ENCODE measurements at places on chromosomes 1 and 21. TPM values are rescaled to one million over a fixed set of nuclear protein-coding genes. Genes with fewer than 3 reads are reported as not detected.

The SNX7 gene
- 18.4 TPM for total RNA-seq

The ZNF644 gene
- total RNA-seq, result 26.6 TPM

The RHD gene
- not detected for total RNA-seq

The GNAT2 gene
- 0.68 TPM for total RNA-seq

The SPATA1 gene
- not detected for total RNA-seq

The SLFNL1 gene
- 0.15 TPM for total RNA-seq

The MAN1C1 gene
- 26.1 TPM for total RNA-seq

The RAVER2 gene
- total RNA-seq, result 5.2 TPM

The USP25 gene
- total RNA-seq, result 22.6 TPM

The S1PR1 gene
- 2.7 TPM for total RNA-seq

The NBPF4 gene
- not detected for total RNA-seq

The OR2T35 gene
- not detected for total RNA-seq

The PLA2G2F gene
- not detected for total RNA-seq

The CELA3A gene
- total RNA-seq, result not detected

The TAS1R3 gene
- not detected for total RNA-seq

The SMIM1 gene
- total RNA-seq, result 2.1 TPM

The NBPF10 gene
- 1.9 TPM for total RNA-seq

The HAPLN2 gene
- not detected for total RNA-seq

The TMEM200B gene
- total RNA-seq, result 12.5 TPM

The LENEP gene
- not detected for total RNA-seq

The IQGAP3 gene
- 1.5 TPM for total RNA-seq

The MEX3A gene
- 0.62 TPM for total RNA-seq
